ENCODE measurements at places on chromosomes 1 and 21.

DNA sequence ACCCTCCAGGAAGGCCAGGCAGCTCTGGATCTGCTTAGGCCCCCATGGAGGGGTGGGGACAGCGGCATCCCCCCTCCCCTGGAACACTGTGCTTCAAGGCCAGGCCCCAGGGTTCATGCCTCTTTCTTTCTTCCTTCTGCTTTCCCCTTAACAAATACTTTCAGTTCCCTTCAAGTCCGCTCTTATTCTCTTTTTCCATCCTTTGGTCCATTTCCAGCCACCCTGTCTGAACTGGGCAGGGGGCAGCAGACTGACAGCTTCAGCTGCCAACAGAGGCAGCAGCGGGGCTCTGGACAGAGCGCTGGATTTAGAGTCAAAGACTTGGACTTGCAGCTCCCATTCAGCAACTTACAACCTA, 1.1 kb upstream of the CD244 start:
- DNase-seq = no peak

GRCh38 chr1:163195728-163196448, 6.8 kb downstream of the RGS5 start:
- no peak for DNase-seq

DNA sequence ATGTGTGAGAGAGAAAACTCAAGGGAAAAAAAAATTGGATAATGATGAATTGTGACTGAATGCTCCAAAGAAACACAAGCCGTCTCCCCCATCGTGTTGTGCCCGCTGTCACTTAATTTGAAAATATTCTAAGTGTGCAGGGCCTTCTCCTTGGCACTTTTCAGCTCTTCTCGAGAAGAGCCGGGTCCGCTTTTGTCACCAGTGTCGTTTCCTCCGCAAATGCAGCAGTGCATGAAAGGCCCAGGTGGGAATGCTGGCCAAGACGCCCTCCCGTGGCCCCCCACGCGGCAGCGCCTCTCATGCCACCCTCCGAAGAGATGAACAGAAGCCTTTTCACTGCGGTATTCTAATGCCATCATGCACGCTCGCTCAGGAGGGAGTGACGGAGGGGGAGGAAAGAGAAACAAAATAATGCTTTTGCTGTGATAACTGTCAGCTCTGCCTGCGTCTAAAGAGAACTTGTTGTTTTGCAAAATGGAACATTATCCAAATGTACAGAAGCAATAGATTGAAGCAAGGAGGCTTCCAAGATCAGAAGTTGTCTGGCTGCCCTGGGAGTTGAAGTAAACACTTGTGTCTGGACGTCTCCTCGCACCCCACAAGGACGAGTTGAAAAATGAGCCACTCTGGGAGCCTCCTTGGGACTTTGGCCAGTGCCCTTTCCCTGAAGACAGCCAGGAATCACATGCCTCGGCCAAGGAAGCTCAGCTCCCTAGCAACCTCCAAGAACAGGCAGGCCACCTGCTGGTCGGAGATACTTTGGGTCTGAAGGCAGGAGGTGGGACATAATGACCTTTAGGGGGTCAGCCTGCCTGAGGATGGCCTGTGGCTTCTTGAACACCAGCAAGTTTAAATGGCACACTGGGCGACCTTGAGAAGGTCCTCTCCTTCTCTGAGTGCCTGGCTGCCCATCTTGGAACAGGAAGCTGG, 166.1 kb upstream of the ZC3H12A start:
- no peak for DNase-seq

DNA sequence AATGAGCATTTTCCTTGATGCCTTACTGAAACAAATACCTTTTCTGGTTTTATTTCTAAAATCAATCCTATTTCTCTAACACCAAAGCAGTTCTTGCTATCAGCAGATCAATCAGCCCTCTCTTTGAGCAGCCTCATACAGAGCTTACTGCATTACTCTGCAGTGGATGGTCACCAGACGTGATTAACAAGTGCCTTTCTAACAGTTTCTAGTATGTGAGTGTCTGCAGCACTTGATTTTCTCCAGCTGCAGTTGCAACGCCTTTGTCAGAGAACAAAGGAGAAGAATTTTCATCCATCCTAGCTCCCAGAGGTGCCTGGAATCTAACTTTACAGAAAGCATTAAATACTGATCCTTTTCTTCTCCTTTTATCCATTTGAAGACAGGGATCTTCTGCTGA, 177.3 kb upstream of the SGIP1 start:
- no peak for DNase-seq

DNA sequence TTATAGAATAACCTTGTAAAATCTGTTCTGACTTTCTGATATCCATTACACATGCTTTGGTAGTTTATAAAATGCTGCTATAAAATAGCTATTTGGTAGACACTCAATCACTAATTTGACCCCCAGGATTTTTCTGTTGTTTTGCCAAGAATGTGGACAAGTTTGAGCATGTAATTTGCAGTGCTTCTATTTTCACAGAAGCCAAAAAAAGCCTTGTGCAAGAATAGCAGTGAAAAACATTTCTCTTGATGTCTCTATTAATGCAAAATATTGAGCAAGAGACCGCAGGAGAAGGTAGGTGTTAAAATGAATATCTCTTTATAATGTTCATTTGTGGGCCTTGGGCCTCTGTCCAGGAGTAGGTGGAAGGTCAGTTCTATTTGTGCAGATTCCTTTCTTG, 22.5 kb downstream of the MAP3K7CL start:
- no peak for DNase-seq

- peak; percentile 47 for DNase-seq
These were observed 43.4 kb upstream of the PIGV start for GRCh38 chr1:26744075-26744959.

DNA sequence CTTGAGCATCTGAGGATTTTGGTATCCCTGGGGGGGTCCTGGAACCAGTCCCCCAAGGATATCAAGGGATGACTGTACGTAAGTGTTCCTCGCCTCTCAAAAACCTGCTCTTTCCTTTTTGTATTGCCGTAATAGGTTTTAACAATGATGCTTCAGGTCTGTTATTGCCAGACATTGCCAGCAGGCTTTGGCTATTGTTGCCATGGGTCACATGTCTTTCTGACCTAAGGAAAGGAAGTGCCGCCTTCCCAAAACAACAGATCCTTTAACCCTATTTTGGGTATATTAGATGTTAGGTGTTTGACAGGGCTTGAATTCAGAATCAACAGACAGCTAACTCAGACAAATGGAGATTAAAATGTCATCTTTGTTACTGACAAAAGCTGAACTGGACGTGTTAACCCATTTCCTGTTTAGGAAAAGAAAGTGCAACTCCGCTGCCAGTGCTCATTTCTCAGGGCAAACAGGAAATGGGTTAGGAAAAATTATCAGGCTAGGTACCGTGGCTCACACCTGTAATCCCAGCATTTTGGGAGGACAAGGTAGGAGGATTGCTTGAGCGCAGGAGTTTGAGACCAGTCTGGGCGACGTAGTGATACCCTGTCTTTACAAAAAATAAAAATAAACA, 12.4 kb upstream of the PRPF38B start:
- DNase-seq = no peak

DNA sequence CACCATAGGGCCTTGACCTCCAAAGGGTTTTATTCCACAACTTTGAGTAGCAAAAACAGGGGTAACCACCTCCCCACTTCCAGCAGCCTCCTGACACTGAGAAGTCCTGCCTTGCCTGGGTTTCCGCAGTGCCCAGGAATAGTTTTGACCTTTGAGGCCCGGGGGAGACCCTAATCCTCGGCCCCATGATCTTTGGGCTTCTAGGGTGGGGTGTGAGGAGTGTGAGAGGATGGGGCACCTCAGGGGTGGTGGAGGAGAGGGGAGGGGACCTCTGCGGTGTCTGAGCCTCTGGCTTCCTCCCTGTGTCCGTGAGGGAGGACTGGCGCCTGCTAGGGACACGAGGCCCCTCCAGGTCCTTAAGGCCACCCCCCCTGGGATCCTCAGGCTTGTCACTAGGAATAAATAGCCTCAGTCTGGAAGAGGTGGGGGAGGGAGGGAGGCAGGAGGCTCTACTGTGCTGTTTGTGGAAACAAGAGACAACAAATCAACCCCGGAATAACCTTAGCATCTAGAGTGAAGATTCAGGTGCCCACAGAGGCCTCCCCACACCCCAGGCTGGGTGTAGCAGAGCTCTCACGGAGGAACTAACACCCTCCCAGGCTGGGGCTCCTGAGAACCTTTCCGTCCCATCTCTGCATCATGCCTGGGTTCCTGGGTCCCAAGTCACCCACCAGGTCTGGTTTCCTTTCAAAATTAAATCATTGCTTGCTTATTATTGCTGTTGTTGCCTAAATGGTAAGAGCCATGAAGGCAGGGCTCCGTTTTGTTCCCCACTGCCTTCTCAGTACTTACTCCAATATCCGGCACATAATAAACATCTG, 904 bp upstream of the FHL3 start:
- peak; percentile 63 for DNase-seq

- no peak for DNase-seq
These were observed 2.6 kb upstream of the SH3GLB1 start for GRCh38 chr1:86701731-86702130.

- no peak for DNase-seq
These were observed 192.4 kb upstream of the JUN start for GRCh38 chr1:58976294-58976693.

DNA sequence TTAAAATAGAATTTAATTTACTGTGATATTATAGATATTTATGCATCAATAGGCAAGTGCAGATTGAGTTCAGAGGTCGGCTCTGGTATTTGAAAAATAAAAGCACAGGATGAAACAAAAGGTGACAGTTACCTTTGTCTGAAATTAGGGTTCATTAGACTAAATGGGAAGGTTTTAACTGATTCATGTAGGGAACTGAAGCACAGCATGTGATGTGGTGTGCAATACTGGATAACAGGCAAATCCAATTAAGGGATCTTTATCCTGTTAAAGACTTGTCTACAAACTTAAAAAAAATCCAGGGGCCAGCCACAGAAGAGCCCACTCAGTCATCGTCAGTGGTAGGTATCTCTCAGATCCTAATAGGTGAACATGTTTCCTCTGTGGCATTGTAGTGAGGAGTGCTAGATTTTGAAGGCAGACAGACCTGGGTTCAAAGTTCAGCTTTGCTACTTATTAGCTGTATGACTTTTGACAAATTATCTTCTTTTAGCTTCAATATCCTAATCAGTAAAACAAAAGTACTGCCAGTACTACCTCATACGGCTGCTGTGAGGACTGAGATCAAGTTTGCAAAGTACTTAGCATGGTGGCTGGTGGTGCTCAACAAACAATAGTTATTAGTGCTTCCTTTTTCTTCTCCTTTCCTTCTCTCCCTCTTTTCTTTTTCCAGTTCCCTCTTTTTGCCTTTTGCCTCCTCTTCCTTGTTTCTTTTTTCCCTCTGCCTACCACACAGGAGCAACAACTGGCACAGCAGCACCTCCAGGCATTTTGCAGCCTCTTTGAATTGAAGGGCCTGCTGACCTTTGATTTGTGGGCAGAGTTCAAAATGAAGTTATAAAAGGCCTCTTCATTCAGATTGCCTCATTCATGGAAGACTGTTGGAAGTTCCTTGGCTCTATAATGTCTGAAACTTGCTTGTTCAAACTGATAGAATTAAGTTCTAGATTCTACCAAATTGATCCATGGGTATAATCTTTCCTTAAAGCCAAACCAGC, 44.9 kb upstream of the FOXD3 start:
- DNase-seq = peak; percentile 14

DNA sequence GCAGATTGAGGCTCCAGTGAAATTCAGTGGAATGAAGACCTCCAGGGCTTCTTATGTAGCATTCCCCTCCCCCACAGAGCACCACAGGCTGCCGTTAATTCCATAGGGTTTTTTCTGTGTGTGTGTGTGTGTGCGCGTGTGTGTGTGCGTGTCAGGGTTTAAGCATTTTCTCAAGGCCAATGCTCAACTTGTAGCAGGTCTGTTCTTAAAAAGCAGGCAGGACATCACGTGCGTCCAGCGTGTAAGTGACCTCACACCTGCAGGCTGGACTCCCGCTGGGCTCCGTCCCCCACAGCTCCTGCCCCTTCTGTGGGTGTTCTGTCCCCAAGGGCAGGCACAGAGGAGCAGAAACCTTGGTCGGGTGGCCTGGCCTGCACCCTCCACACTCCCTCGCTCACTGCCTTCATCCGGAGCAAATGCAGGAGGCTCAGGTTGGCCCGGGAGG, 5.3 kb downstream of the PRDM16 start:
- peak; percentile 60 for DNase-seq

- DNase-seq = no peak
These were observed 7.0 kb upstream of the PSEN2 start for GRCh38 chr1:226863446-226863845.

DNA sequence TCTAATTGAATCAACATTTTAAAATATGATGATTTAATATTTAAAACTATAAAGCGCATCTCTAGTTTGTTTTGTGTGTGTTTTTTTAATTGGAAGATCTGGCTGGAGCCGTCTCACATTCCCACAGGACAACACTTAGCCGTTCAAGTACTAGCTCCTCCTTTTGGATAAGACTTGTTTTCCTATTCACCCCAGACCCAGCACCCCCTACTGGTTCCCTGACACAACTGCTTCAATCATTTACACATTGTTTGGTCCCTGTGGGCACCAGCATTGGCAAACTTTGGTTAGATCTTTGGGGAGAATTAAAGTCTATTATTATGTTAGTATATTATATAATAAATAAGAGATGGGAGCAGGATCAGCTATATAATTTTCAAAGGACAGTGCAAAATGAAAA, 34.5 kb downstream of the TYW3 start:
- DNase-seq = peak; percentile 25

DNA sequence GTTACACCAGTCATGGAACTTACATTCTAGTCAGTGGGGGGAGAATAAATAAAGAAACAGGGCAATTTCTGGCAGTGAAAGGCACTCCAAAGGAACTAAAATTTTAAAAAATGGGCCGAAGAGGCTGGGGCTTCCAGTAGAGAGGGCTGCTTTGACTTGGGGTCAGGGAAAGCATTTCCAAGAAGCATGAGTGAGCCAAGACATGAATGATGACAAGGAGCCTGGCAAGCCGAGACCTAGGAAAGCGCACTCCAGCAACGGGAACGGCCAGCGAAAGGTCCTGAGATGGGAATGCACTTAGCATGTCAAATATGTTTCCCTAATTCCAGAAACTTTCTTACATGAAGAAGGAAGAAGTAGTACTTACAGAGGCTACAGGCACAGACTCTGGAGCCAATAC, 95.4 kb upstream of the NGF start:
- DNase-seq = no peak

- DNase-seq = peak; percentile 42
These were observed 104.2 kb upstream of the GCLM start for GRCh38 chr1:94013367-94013878.

DNA sequence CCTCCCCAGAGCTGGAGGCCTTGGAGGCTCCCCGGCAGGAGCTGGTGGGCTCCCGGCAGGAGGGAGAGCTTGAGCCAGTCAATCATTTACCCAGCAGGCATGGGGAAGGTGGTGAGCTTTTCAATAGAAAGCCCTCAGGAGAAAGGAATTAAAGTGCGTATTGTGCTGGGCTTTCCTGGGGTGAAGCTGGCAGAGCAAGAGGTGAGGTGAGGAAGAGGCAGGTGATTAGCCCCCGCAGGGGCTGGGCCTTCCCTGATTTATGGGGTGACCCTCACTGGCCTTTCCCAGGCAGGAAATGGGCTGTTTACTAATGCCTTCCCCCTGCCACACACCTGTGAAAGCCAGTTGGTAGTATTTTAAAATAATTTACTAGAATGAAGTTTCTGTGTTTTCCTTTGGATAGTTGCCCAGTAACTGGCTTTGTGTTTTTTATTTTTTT, 25.8 kb downstream of the CLDN14 start:
- DNase-seq = no peak

Data from WERI-Rb-1 (cell line).